ENCODE measurements at places on chromosomes 7 and 10.

- no peak for DNase-seq
Observed at GRCh38 chr10:988667-989545, 672 bp downstream of the GTPBP4 start.

DNA sequence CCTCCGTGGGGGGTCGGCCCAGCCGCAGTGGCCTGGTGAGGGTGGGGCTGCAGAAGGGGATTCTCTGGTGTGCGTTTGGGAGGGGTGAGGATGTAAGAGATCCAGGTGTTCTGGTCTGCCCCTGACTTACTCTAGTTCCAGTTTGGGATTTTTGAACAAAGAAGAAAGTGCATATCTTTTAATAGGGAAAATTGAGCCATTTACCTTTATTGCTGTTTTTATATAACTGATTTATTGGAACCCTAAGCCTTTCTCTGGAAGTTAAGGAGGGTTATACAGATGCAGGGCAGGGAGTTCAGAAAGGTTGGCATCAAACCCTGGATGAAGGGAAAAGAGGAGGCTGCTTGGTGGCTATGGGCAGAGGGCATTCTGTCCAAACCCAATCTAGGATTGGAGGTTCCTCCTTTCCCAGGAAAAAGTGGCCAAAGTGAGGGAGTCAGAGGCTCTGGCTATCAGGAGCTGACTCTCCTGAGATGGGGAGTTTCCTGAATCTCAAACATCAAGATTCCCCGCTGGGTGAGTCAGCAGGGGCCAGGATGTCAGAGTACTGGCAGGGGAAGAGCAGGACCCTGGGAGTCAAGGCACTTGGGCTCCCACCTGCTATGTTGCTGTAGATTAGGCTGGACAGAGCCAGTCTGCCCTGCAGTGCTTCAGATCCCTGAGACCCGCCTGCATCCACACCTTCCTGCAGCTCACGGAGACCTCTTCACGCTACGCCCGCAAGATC lies 67.5 kb downstream of the CLIP2 start:
- no peak for DNase-seq

GRCh38 chr7:112204499-112205342 lies 1.5 kb downstream of the DOCK4 start:
- DNase-seq = no peak

- no peak for DNase-seq
Observed at GRCh38 chr7:91800389-91800788, 80.1 kb downstream of the MTERF1 start.

DNA sequence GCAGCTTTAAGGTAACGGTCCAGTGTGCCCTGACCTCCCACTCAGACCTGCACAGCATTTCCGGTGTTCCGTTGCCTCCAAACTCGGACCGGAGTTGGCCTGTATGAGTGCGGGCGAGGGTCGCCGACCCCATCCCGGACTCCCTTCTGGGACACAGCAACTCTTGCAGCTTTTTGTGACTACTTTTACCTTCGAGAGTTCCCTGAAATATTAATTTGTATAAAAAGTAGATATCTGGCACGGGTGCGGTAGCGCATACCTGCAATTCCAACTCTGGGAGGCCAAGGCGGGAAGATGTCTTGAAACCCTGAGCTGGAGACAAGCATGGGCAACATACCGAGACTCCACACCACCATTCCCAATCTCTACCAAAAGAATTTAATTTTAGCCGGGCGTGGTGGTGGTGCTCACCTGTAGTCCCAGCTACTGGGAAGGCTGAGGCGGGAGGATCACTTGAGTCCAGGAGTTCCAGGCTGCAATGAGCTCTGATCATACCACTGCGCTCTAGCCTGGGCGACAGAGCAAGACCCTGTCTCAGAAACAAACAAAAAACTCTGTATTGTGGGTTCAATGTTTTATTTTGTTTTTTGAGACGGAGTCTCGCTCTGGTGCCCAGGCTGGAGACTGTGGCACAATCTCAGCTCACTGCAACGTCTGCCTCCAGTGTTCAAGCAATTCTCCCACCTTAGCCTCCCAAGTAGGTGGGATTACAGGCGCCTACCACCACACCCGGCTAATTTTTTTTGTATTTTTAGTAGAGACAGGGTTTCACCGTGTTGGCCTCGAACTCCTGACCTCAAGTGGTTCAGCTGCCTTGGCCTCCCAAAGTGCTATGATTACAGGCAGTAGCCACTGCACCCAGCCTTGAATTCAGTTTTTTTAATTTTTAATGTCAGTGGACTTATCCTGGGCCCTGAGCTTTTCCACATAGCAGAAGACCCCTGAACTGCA lies 1.1 kb upstream of the PPP1R35 start:
- no peak for DNase-seq

Measured in femur (tissue), 1 donor.